ENCODE measurements at places on chromosomes 7 and 10.

DNA sequence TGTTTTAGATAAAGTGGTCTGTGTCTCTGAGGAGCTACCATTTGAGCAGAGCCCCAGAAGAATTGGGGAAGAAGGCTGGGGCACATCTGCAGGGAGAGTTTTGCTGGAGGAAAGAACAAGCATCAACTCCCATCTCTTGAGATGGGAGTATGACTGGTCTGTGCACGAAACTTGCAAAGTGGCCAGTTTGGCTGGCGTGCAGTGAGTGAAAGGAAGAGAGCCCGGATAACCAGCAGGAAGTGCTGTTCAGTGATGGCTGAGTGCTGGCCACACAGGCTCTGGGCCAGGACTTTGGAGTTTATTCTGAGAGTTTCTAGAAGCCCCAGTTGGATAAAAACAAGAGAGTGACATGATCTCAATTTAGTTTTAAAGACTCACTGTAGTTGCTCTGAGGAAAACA, 34.4 kb upstream of the SVIL start:
- no peak for DNase-seq

DNA sequence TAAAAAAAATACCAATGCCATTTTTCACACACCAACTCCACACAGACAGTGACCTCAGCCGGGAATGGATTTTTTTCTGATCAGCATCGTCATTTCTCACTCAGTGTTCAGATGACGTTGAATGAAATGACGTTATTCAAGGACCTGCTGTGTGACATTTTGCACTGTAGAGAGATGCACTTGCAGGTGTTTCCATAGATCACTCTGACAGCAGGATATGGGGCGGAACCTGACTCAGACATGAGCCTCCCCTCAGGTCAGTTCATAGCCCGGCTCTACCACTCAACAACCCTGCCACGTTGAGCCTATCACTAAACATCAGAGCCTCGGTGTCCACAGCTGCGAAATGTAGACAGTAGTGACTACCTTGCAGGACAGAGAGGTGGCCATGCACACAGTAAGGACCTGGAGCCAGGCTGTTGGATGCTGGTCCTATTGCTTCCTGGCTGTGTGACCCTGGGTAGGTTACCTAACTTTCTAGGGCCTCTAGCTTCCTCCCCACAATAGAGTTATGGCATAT, 41.4 kb upstream of the ANTXRL start:
- DNase-seq: no peak

GRCh38 chr10:88870089-88870488, 10.0 kb upstream of the STAMBPL1 start:
- DNase-seq: no peak

- DNase-seq: no peak
Measured at GRCh38 chr7:81637534-81637933, 132.3 kb downstream of the HGF start.

- no peak for DNase-seq
Measured at GRCh38 chr7:143351060-143351459, 11.5 kb downstream of the FAM131B start.

DNA sequence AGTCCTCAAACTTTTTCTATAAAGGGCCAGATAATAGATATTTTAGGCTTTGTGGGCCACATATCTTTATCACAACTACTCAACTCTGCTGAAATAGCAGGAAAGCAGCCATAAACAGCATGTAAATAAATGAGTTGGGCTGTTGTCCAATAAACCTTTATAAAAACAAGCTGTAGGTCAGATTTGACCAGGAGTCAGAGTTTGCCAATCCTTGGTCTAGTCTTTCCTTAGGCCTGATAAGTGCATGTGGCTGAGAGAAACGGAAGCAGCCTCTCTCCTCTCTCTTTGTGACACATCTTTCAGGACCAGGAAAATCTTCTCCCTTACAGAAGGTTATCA, 724.5 kb downstream of the GRID1 start:
- DNase-seq: no peak

DNA sequence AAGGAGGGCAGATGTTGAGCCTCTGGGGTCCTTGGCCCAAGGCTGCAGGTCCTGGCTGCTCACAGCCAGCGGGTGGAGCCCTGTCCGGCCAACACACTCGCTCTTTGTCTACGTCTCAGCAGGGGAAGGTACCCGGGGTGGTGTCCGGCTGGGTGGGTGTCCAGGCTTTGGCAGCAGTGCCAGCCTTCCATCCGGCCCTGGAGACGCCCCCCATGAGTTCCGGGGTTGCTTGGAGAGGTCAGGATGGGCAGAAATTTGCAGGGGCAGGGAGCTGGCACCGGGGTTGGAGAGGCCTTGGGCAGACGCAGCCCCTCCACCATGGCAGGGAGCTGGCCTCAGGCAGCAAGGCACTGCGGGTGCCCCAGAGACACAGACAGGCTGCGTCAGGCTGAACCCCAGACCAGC, 42.2 kb upstream of the ELN start:
- DNase-seq: no peak

- DNase-seq: no peak
Measured at GRCh38 chr10:31321396-31321941, 2.5 kb downstream of the ZEB1 start.

DNA sequence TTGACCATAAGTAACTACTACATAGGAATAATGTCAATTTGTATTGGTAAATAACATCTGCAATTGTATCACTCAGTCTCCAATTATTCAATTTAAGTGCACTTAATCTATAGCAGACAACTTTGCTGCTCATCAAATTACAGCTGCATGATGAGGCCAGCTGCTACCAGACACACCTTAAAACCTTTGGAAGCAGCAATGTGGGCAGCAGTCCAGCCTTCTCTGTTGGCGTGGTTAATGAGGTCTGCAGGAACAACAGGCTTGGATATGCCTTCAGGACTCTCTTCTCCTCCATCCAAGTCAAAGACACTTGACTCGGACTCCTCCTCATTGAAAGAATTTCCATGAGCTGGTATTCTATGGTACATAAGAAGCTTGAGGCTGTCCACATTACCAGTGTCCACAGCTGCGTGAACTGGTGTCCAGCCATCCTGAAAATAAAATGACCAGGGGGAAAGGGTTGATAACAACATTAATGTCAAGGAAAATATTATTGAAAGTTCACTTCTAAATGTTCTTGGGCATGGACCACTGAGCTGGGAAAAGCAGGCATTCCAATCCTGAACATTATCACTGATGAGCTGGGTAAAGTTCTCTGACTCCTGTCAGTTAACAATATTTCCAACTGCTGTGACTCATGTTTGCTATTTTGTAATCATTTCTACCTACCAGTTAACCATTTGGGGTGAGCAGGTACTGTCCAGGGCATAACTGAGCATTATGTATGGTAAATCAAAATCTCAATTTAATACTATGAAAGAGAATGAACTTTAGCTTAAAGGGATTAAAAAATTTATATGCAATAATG, 95.7 kb downstream of the CTTNBP2 start:
- DNase-seq: peak; percentile 53

DNA sequence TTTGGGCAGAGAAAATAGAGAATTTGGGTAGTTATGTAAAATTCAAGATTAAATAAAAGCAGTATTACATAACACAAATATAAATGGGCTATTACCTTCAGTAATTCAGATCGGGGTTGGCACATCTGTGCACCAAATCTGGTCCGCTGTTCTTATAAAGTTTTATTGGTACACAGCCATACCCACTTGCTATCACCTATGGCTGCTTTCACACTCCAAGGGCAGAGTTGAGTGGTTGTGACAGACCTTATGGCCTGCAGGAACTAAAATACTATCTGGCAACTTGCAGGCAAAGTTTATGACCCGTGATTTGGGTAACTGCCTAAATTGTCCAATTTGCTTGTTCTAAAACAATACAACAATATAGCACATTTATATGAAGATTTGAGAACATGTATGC, 249.3 kb downstream of the DIP2C start:
- DNase-seq: no peak

DNA sequence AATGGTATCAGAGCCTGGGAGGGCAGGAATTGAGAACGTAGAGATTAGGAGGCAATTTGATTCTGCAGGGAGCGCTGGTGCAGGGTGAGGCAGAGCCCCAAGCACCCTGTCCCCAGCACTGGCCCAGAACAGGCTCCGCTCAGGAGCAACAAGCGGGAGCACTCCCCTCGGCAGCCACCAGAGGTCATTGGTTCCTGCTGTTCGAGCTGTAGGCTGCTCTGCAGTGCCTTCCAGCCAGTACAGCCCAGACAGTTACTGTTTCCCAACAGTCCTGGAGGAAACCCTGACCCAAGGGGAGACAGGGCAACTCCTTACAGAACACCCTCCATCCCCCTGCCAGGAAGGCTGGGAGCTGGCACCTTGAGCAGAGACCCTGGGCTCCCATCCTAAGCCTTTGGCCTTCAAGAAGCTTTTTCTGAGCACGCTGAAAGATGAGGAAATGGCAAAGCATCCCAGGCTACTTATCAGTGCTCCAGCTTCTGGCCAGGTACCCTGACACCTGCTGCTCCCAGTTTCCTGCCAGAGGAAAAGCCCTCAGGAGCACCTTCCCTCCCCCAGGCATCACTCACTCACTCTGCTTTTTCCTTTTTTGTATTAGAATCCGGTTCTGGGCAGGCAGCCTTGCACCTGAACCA, 71.2 kb upstream of the EFCAB10 start:
- DNase-seq: peak; percentile 84

Measured in NCI-H187 (cell line).